ENCODE measurements at places on chromosomes 4 and X.
A peak's percentile ranks its signal among the peaks of the same experiment; 100 is the strongest.

GRCh38 chr4:184514121-184514988, 40.0 kb upstream of the IRF2 start:
- peak; percentile 43 for DNase-seq

DNA sequence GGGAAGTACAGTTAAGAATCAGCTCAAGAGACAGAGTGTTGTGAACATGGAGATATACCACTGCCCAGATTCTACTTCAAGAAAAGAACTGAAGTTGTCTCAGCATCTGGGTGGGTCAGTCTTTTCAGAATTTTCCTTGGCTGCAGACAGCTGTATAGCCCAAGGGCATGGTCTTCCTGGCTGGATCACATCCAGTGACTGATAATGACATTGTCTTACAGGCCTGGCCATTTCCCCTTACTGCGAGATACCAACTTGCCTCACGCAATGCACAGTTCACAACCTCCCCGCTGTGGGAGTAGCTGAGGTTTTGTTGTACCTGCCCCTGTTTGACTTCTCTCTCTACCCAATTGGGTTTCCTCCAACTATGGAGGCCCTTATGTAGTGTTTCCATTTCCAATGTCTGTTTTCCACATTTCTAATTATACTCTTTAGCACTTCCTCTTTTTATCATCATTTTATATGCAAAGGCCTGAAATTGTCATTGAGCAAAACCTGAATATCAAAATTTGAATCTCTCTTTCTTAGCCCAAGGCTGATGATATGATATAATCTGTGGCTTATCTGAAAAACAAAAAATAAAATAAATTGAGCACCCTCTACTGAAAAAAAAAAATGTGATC, 209.1 kb downstream of the NAF1 start:
- no peak for DNase-seq

- no peak for DNase-seq
These were observed 152.5 kb upstream of the SPRY1 start for GRCh38 chr4:123244137-123244536.

DNA sequence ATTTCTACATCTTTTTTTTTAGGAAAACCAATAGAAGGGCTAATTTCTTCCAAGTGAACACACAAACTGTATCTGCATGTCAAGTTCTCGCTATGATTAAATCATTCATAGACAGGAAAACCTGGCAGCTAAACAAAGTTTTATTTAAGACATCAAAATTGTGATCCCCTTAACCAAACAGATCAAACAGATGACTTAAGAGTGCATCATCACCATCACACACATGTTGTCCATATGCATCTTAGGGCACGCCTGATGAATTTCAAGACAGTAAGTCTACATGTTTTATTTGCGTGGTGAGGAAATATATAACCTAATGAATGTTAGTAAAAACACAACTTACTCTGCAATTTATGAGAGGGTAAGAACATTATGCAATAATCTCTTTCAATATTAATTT, 317.0 kb upstream of the ANXA10 start:
- DNase-seq = no peak

- DNase-seq = no peak
These were observed 527 bp downstream of the NOA1 start for GRCh38 chr4:56976837-56977320.

GRCh38 chr4:86970447-86971354, 35.9 kb downstream of the AFF1 start:
- DNase-seq = no peak

- no peak for DNase-seq
These were observed 10.0 kb downstream of the CLCN4 start for GRCh38 chrX:10166731-10167151.
